ENCODE measurements at places on chromosomes 11 and 22. TPM values are rescaled to one million over a fixed set of nuclear protein-coding genes. Genes with fewer than 3 reads are reported as not detected.

DNA sequence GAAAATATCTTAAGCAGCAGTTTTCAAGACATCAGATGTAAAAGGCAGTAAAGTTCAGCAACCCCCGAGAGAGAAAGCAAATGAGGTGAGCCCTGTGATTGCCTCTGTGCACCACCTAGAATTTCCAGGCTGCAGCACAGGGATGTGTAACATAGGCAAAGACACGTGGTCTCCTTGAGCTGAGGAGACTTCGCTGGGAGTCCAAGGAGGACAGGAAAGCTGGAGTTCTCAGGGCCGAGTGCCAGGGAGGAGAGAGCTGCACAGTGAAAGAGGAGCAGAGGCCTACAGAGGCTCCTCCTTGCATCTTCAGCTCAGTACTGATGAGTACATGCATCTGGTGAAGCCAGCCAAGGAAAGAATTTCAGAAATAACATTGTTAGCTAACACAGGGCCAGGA is 17.6 kb upstream of the TOLLIP start:
- DNase-seq, result no peak

GRCh38 chr11:60098508-60098907 is 10.0 kb downstream of the MS4A2 start:
- no peak for DNase-seq

The BRMS1 gene
- total RNA-seq, result 31.8 TPM

The B4GALNT4 gene
- not detected for total RNA-seq

The ABTB2 gene
- total RNA-seq, result 6.1 TPM

The SIK2 gene
- 174 TPM for total RNA-seq

The KCNE3 gene
- 13.3 TPM for total RNA-seq
